ENCODE measurements at places on chromosomes 1 and 21. TPM values are rescaled to one million over a fixed set of nuclear protein-coding genes. Genes with fewer than 3 reads are reported as not detected.

The UTS2 gene
- total RNA-seq: not detected

GRCh38 chr1:204341380-204341779 is 18.3 kb downstream of the PLEKHA6 start:
- no peak overlapping the region for H3K27ac ChIP-seq
- H3K36me3 ChIP-seq: no peaks in the 10 kb centered on the region
- DNase-seq: no peak
- no peak overlapping the region for H3K4me3 ChIP-seq
- peaks cover 11% of the 10 kb centered on the region for H3K4me1 ChIP-seq
- no peaks in the 10 kb centered on the region for H3K27me3 ChIP-seq

- no peak overlapping the region for H3K4me3 ChIP-seq
- peaks cover 12% of the 10 kb centered on the region for H3K4me1 ChIP-seq
- no peak for DNase-seq
- H3K27me3 ChIP-seq: no peaks in the 10 kb centered on the region
- H3K27ac ChIP-seq: no peak overlapping the region
- H3K36me3 ChIP-seq: no peaks in the 10 kb centered on the region
Measured at GRCh38 chr1:209042413-209042812, 541.1 kb upstream of the CAMK1G start.

- no peaks in the 10 kb centered on the region for H3K27me3 ChIP-seq
- no peaks in the 10 kb centered on the region for H3K36me3 ChIP-seq
- DNase-seq: no peak
Measured at GRCh38 chr1:238153939-238154338, 263.2 kb upstream of the ZP4 start.

The CD247 gene
- 1.3 TPM for total RNA-seq

DNA sequence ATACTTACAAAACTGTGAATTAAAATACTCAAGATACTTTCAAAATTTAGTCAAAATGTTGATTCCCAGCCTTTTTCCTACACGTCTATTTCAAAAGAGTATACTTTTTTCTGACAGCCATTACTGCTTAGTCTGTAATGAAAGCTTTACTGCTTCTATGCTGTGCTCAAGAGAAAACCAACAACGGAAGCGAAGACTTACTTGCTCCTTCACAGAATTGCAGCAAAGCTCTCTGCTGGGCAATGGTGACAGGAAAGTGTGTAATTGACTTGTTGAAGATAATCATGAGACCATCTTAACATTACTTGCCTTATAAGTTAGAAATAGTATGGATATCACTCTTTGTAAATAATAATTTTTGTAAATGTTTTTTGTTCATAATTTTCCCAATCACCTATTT is 1.7 kb upstream of the DYNLT5 start:
- no peaks in the 10 kb centered on the region for H3K36me3 ChIP-seq
- peaks cover 6% of the 10 kb centered on the region for H3K4me1 ChIP-seq
- no peak for DNase-seq
- no peak overlapping the region for H3K27ac ChIP-seq
- H3K27me3 ChIP-seq: no peaks in the 10 kb centered on the region

The TXNIP gene
- 1,272 TPM for total RNA-seq

The CELA3A gene
- not detected for total RNA-seq

DNA sequence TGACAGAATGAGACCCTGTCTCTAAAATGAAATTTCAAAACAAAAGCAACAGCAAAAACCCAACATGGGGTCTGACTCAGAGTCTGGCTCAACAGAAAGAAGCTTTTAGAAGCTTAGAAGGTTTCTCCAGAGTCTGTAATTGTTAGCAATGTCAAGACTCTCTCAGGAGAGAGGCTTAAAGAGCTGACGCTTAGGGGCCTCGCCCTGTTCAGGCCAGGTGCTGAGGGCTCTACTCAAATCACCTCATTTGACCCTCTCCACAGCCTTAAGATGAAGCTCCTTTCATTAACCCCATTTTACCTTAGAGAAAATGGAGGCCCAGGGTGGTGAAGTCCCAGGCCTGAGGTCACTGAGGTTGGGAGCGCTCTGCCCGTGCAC is 5.3 kb upstream of the KIF17 start:
- H3K4me3 ChIP-seq: no peak overlapping the region
- H3K27ac ChIP-seq: no peak overlapping the region
- H3K27me3 ChIP-seq: no peaks in the 10 kb centered on the region

GRCh38 chr1:65082346-65083040 is 65.5 kb upstream of the AK4 start:
- H3K4me3 ChIP-seq: no peak overlapping the region
- H3K27ac ChIP-seq: no peak overlapping the region
- H3K4me1 ChIP-seq: no peaks in the 10 kb centered on the region
- no peaks in the 10 kb centered on the region for H3K27me3 ChIP-seq
- H3K36me3 ChIP-seq: no peaks in the 10 kb centered on the region
- DNase-seq: no peak

DNA sequence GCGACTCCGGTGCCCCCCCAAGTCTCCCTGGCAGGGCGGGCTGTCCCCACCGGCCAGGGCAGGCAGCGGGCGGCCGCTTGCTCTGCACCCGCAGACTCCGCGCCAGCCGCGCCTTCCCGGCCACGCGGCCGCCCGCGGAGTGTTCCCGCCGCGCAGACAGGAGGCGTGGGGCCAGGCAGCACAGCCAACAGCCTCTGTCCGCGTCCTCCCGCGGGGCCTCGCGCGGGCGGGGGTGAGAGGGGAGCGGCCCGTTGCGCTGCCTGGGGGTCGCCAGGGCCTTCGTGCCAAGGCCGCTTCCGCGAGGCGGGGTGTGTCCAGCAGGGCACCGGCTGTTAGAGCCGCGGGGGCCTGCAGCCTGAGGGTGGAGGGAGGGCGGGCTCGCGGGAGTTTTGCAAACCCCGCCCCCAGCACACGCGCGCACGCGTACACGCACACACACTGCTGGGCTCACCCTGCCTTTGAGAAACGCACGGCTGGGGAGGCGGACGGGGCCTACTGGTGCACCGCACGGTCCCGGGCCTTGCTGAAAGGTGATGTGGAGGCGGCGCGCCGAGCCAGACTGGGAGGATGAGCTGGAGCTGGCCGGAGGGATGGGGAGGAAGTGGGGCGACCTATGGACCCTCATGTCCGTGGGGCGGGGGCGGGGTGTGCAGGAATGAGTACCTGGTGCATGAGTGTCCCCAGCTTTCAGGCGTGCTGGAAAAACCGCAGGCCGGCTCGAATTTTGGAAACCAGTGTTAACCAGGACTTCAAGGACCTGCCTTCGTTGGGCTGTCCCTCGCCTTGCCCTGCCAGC is 41.5 kb downstream of the KIAA1614 start:
- peak; percentile 55 for DNase-seq
- H3K27ac ChIP-seq: peak overlapping the region; percentile 47
- H3K4me1 ChIP-seq: peaks cover 19% of the 10 kb centered on the region
- peak overlapping the region; percentile 50 for H3K4me3 ChIP-seq
- H3K27me3 ChIP-seq: no peaks in the 10 kb centered on the region
- H3K36me3 ChIP-seq: peaks cover 7% of the 10 kb centered on the region

The CYP2J2 gene
- total RNA-seq: not detected

- no peaks in the 10 kb centered on the region for H3K36me3 ChIP-seq
- DNase-seq: no peak
- peak overlapping the region; percentile 78 for H3K4me3 ChIP-seq
- H3K27me3 ChIP-seq: no peaks in the 10 kb centered on the region
- H3K4me1 ChIP-seq: peaks cover 68% of the 10 kb centered on the region
- H3K27ac ChIP-seq: peak overlapping the region; percentile 14
Measured at GRCh38 chr21:44871576-44872269, 1.8 kb downstream of the PTTG1IP start.

The S100A4 gene
- 251 TPM for total RNA-seq

The NUDT4B gene
- total RNA-seq: 19.3 TPM

DNA sequence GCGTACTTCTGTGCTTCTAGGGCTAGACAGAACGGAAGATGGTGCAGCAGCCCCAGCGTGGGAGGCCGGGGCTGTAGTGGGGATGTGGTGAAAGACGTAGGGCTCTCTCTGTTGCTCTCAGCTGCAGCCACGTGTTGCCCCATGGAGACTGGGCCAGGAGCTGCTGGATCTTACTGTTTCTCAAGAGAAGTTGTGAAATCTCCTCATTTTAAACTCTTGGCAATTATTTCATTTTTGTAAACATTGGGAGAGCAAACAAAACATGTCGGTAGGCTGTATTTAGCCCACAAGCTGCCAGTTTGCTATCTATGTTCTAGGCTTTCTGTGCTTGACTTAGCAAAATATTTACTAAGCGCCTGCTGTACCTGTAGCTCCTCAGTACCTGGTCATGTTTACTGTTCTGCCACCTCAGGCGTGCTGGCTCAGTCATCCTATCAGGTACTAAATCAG is 15.9 kb upstream of the ELOA start:
- H3K36me3 ChIP-seq: no peaks in the 10 kb centered on the region
- H3K4me1 ChIP-seq: peaks cover 20% of the 10 kb centered on the region
- peak overlapping the region; percentile 74 for H3K27ac ChIP-seq
- no peaks in the 10 kb centered on the region for H3K27me3 ChIP-seq
- DNase-seq: peak; percentile 50

- no peaks in the 10 kb centered on the region for H3K27me3 ChIP-seq
- peaks cover 11% of the 10 kb centered on the region for H3K4me1 ChIP-seq
- peaks cover 4% of the 10 kb centered on the region for H3K36me3 ChIP-seq
- H3K27ac ChIP-seq: no peak overlapping the region
- H3K4me3 ChIP-seq: no peak overlapping the region
Measured at GRCh38 chr21:44337449-44337848, 1.7 kb downstream of the CFAP410 start.

- no peak overlapping the region for H3K27ac ChIP-seq
- H3K4me1 ChIP-seq: no peaks in the 10 kb centered on the region
- DNase-seq: no peak
Measured at GRCh38 chr1:89791064-89791726, 29.6 kb upstream of the LRRC8D start.

The HSPB7 gene
- 1.8 TPM for total RNA-seq

- H3K4me3 ChIP-seq: no peak overlapping the region
- no peak for DNase-seq
- H3K36me3 ChIP-seq: peaks cover 12% of the 10 kb centered on the region
- no peaks in the 10 kb centered on the region for H3K27me3 ChIP-seq
- peaks cover 46% of the 10 kb centered on the region for H3K4me1 ChIP-seq
Measured at GRCh38 chr1:36166938-36167905, 11.3 kb downstream of the MAP7D1 start.

The FAM131C gene
- 0.42 TPM for total RNA-seq

DNA sequence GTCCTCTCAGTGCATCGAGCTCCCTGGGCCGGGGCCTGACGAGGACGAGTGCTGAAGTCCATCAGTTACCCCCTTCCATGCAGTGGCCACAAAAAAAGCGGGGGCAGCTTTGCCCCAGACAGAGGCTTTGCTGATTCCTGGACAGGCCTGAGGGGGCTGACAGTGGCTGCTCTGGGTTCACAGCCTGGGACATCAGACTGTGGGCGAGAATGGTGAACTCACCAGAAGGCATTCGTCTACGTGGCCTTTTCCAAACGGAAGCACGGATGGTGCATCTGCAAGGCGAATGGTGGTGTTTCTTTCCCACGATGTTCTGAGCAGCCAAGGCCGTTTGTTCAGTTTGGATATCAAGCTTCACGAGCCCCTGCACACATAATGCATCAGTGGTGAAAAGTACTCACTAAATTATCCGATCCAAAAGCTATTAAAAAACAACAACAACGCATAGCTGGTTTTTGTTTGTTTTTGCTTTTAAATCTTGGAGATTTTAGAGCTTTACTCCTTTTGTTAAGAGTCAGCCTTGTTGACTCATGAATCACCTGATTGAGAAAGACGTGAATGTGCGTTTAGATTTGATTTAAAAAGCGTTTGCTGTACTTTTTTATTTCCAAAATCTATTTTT is 6.3 kb upstream of the ZBTB21 start:
- H3K36me3 ChIP-seq: no peaks in the 10 kb centered on the region
- no peaks in the 10 kb centered on the region for H3K27me3 ChIP-seq
- no peak overlapping the region for H3K4me3 ChIP-seq
- DNase-seq: no peak
- no peaks in the 10 kb centered on the region for H3K4me1 ChIP-seq

DNA sequence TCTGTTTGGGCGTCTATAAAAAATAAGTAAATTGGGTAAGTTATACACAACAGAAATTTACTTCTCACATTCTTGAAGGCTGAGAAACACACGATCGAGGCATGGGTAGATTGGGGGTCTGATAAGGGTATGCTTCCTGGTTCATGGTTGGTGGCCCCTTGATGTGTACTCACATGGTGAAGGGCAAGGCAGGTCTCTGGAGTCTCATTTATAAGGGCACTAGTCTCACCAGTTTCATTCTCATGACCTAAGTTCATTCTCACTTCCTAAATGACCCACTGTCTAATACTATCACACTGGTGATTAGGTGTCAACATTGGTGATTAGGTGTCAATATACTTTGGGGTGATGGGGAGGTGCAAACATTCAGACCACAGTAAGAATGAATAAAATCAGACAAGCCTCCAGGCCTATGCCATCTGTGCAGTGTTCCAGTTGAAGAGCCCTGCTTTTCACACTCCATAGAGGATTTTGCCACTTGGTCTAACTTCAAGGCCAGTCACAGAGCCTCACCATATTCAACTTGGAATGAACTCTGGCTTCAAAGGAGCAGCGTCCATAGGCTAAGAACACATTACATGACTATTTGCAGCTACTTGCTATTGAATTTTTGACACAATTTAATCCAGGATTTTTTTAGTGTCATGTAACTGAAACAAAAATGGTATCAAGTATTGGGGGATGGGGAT is 2.5 kb upstream of the GBP4 start:
- no peaks in the 10 kb centered on the region for H3K27me3 ChIP-seq
- no peaks in the 10 kb centered on the region for H3K36me3 ChIP-seq
- no peak for DNase-seq
- peaks cover 9% of the 10 kb centered on the region for H3K4me1 ChIP-seq
- H3K27ac ChIP-seq: no peak overlapping the region

GRCh38 chr1:166874464-166874863 is 1.6 kb downstream of the TADA1 start:
- no peak for DNase-seq
- H3K4me3 ChIP-seq: no peak overlapping the region
- H3K27ac ChIP-seq: no peak overlapping the region
- H3K27me3 ChIP-seq: no peaks in the 10 kb centered on the region
- no peaks in the 10 kb centered on the region for H3K36me3 ChIP-seq

DNA sequence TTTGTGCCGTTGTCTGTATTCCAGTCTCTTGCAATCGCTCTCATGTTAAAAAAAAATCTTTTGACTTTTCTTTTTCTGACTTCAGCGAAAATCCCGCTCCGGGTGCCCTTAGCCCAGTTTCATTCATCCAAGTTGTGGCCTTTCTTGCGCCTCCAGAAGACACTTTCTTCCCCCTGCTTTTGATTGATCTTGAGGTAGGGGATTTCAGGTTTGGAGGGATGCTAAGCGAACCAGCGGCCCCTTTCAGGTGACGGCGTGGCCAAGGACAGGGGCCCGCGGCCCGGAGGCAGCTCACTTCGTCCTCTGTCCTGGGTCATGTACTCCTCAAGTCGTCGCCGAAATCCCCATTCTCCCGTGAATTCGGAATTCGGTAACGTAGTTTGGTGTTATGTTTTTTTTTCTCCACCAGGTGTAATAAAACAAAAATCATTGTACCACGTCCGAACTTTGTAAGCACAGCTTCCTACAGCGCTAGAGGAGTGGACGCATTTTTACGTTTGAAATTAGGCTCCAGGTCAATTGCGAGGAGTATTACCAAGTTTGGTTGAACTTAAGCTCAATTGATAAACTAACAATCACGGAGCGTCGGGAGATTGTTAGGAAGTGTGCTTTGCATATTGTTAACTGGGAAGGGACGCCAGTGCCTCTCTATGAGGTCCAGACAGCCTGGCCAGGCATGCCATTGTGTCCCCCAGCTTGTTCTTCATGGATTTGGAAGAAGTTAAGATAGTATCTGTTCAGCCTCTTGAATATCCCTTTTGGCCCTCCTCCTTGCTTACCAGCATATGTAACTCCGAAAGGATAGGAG is 1.1 kb downstream of the MRPS6 start:
- H3K4me1 ChIP-seq: peaks cover 23% of the 10 kb centered on the region
- H3K4me3 ChIP-seq: peak overlapping the region; percentile 53
- H3K27me3 ChIP-seq: no peaks in the 10 kb centered on the region

GRCh38 chr21:45135868-45136267 is 61.5 kb downstream of the ADARB1 start:
- no peaks in the 10 kb centered on the region for H3K36me3 ChIP-seq
- DNase-seq: no peak
- H3K4me1 ChIP-seq: peaks cover 11% of the 10 kb centered on the region
- no peak overlapping the region for H3K4me3 ChIP-seq

Data from thyroid gland (tissue), 4 donors.